ENCODE measurements at places on chromosomes 13 and 19.

DNA sequence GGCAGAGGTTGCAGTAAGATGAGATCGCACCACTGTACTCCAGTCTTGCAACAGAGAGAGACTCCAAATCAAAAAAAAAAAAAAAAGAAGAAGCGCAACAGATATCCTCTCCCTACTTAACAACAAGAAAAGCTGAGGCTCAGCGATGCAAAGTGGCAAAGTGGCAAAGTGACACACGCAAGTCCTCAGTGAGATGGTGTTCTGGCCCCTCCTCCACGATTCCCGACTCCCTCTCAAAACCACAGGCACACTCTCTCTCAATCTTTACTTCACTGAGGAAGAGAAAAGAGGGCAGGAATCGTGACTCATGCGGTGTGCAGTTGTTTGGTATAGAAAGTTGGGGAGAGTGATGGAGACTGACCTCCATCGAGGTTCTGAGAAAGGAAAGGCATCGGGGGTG, 12.6 kb downstream of the FFAR2 start:
- DNase-seq, result peak; percentile 55

DNA sequence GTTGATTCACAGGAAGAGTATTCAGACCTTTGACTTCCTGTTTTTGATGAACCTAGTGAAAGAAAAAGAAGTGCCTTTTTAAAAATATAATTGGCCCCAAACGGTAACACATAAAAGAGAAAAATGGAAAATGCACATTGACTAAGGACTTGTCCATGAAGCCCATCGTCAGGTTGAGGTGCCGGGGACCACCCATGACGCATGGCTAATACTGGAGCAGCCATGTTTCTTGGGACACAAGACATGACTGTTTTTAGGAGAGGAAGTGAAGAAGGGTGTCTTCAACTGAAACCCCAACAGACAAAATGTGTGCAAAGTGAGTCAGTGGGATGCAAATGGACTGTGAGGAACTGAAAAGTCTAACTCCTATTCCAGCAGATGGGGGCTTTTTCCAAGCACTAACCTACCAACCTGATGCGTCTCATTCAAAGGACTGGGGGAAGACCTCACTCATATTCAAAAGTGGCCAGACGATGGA, 459.4 kb downstream of the FOXO1 start:
- DNase-seq, result peak; percentile 27

GRCh38 chr19:18768997-18769891, 21.9 kb downstream of the COMP start:
- DNase-seq, result no peak

GRCh38 chr13:27821566-27821965, 29.3 kb downstream of the GSX1 start:
- no peak for DNase-seq

DNA sequence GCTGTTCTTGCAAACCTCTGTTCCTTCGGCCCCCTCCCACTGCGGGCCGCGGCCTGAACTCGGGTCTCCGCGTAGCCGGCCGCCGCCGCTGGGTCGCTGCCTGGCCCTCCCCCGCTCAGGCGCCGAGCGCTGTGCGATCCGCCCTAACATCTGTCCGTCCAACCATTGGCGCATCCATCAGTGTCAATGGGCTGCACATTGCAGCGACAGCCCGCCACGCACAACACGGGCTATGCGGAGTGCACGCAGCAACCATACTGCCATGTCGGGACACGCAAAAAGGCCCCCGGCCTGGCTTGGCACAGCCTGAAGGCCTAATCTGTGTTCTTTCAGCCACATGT, 2.6 kb upstream of the TSHZ3 start:
- DNase-seq, result no peak

DNA sequence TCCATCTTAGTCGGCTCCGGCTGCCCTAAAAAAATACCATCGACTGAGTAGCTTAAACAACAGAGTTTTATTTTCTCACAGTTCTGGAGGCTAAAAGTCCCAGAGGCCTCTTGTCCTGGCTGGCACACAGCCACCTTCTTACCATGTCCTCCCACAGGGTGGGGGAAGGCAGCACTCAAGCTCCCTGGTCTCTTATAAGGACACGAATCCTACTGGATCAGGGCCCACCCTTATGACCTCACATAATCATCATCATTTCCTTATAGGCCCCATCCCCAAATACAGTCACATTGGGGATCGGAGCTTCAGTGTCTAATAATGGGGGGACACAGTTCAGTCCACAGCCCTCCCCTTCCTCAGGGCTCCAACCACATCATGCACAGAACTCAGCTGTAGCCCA, 2.6 kb upstream of the TUBA3C start:
- DNase-seq, result no peak

Measured in suppressor macrophage treated with lipopolysaccharide for 1 hour (primary cell).